NCI-H1417 (cell line): ENCODE measurements at places on chromosomes 7 and 10.
A peak's percentile ranks its signal among the peaks of the same experiment; 100 is the strongest.

DNA sequence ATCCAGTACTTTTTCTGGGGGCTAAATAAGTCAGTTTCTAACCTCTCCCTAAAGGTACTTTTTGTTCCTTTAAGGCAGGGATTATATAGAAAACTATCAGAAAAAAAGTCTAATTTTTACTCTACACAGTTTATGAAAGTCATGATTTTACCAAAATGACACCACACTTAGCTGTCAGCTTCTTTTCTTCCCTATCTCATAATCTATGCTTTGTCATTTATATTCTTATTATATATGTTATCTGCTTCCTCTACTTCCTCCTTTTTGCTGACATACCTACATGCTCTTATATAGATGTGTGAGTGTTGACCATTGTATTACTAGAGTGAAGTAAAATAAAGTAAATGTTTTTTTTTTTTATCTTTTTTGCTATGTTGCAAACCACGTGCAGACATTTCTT is 203.9 kb upstream of the CHRM2 start:
- no peak for DNase-seq

DNA sequence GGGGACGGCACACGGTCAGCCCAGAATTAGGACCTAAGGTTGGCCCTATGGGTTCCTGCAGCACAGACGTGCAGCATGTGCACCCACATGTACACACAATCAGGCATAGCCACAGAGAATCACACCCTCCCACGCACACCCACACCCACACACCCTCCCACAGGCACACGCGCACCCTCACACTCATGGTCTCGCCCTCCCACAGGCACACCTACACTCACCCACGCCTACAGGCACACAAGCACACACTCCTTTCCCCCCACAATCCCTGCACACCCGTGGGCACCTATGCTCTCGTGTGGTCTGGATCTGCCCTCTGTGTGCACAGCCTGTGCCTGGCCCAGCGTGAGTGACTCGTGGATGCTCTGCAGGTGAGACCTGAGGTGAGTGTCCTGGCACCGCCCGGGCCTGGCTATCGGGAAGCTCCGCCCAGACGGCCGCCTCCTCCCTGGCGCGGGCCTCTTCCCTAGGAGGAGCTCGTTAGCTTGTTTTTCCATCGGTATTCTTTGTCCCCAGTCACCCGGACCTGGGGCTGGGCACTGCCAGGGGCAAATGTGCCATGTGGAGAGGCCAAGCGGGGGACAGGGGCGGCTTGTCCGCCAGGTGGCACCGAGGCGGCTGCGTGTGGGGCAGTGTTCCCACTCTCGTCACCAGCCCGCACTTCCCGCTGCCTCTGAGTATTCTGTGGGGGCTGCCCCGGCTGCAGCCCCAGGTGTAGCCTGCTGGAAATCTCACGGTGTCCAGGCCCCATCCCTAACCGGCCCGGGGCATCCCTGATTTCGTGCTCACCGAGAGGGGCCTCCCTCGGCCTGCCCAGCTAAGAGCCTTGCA is 110.2 kb upstream of the FAM20C start:
- DNase-seq, result no peak

DNA sequence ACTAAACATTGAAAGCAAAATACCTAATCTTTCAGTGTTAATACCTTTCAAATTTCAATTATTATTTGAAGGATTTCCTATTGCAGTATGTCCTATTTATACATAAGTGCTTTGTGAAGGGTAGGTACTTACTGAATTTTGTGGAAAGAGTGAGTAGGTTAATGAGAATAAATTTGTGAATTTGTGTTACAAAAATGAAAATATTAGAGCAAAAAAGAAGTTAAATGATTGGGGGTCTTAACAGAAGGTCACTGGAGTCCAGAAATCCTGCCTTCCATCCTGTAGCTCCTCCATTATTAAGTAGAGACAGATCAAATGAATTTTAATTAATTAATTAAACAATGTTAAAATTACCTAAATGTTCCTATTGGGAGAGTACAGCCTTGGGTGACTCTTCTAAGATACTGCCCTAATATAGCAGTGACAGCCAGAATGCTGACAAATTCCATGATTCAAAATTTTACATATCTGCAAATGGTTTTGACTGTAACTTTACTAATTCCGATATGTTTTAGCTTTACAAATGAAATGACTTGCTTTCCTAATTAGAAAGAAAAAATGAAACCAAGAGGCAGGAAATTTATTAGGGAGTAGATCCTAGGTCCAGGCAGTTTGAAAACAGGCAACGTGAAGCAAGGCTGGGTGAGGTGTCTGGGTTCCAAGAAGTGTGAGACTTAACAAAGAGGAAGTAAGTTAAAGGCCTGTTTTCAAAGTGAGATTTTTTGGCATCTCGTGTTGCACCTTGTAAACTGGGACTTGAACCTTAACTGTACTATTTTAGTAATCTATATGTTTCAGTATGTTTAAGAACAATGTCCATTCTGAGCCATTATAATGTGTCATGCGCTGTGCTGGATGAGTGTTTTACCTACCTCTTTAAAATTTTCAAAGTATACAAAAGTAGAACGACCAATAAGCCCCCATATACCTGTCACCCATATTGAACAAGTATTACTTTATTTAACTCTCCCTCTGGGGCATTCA is 1.5 kb downstream of the PIK3CG start:
- no peak for DNase-seq

DNA sequence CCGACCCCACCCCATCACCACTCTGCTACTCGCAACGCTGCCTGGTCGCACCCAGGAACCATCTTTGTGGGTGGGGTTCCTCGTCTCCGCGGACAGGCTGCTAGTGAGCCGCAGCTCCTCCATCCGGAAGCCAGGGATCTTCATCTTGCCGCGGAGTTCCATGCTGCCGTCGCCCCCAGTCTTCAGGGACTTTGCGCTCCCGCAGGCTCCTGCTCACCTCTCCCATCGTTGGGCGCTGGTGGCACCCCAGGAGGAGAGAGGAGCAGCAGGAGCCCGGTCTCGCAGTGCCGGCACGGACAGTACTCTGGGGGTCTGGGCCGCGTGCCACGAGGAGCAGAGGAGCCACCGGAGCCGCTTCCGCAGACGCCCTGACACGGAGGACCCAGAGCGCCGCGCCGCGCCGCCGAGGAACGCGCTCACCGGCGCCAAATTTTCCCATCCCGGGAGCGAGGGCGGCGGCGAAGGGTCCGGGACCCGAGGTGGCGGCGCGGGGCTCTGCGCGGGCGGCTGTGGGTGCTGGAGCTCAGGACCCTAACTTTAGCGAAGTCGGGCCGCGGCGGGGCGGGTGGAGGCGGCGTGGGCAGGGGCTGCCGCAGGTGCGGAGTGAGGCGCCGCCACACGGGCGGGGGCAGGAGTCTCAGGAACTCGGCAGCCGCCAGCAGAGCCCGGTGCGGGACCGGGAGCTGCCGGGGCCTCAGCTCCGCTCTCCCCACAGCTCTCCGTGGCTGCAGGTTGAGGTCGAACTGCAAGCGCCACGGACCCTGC is 750.1 kb upstream of the SORCS1 start:
- DNase-seq, result no peak

DNA sequence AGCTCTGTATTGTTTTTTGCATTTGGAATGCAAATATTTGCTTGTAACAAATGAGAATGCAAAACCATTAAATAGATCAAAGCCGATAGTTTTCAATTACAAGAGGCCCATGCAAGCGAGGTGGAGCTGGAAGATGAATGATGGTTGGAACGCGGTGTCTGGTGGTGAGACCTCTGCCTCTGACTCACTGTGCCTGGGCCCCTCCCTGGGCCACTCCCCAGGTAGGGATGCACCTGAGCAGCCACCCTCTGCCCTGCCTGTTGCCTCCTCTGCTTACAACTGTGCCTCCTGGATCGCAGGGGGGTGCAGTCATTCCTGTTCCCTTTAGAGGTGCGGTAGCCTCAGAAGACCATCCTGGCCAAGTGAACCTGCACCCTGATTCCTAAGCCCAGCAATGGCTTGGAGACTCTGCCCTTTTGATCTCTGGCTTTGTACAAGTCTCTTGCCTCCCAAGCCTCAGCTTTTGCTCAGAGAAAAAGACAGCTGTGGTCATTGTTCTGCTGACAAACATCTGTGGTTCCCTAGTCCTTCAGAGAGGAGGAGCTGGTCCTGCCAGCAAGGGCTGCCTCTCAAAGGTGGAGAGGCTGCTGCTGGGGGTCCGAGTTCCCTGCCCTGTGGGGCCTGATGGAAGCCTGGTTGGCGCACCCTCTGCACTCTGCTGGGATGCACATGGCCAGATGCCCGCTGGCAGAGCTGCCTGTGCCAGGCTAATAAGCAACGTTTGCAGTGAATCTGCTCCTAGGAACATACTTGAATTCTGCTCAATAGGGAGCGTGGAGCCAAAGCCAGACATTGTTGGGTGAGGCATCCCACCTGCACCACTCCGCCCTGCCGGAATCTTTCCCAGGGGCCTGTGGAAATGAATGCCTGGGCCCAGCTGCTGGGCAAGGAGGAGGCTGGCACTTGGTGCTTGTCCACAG is 126.3 kb upstream of the TCERG1L start:
- no peak for DNase-seq

- DNase-seq, result no peak
These were observed 52.0 kb downstream of the ANKIB1 start for GRCh38 chr7:92297736-92298135.

DNA sequence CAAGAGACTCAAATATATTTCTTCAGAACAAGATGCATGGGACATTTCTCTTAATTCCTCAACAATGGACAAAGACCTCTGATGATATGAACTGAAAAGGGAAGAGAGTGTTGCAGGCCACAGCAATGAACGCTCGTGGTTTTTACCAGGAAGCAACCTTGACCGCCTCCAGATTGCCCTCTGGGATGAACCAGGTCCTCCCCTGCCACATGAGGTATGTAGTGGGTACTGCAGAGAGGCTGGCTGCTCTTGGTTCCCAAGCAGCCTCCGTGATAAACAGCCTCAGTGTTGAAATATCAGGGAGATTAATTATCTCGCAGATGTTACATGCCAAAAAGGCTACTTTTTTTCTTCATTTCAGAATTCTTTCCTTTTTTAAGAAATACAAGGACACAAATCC is 338.8 kb downstream of the ELMO1 start:
- no peak for DNase-seq

GRCh38 chr7:144391823-144392255 is 11.7 kb downstream of the NOBOX start:
- peak; percentile 3 for DNase-seq

DNA sequence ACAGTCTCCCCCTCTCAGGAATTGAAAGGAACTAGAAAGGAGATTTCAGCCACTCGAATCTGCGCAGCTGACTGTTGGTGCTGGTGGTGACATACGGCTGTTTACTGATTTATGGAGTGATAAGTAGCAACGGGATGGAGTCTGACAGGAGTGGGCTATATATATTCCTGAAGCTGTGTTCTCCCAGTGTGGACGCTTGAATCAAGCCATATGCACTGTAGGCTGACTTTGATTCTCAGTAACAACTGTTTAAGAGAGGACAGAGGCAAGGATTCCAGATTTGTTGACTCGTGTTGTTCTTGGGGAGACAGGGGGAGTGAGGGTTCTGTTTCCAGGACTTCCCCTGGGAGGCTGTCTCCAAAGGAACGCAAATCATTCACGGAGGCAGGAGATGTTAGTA is 260.1 kb upstream of the AUTS2 start:
- peak; percentile 14 for DNase-seq

GRCh38 chr10:58868736-58869435 is 307.6 kb upstream of the PHYHIPL start:
- DNase-seq, result no peak

- DNase-seq, result no peak
These were observed 271.9 kb downstream of the KIF20B start for GRCh38 chr10:89973326-89973725.

DNA sequence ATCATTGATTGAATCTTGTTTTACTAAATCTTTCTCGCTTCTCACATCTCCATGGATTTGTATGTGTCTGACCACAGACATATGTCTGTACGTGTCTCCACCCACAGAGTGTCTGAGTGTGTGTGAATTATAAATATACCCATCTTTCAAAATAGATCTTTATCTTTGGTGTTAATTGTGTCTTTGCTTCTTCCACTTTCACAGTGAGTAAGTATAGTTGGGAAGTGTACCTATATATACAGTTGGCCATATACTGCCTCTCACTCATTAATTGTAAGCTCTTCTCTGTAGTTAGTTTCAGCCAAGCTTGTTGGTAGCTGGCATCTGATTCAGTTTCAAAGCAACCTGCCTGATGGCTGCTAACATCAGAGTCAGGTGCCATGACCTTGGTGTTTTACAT is 18.4 kb downstream of the EEPD1 start:
- DNase-seq, result no peak

- no peak for DNase-seq
These were observed 13.6 kb downstream of the ZYX start for GRCh38 chr7:143394777-143395176.

DNA sequence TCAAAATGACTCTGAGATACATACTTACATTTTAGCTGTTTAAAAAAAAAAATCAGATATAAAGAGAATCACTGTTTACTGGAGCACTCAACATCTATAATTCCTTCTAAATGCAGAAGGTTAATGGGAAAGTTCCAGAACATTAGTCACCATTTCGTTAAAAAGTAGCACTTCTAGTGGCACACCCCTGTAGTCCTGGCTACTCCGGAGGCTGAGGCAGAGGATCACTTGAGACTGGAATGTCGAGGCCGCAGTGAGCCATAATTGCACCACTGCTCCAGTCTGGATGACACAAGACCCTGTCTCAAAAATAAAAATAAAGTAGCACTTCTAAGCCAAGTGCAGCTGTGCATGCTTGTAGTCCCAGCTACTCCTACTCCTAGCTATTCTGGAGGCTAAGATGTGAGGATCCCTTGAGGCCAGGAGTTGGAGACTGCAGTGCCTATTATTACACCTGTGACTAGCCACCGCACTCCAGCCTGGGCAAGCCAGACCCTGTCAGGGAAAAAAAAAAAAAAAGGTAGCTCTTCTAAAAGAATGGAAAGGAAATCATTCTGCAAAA is 2.2 kb downstream of the FGFBP3 start:
- no peak for DNase-seq

GRCh38 chr10:52811776-52812175 is 39.2 kb upstream of the MBL2 start:
- no peak for DNase-seq
